ENCODE measurements at places on chromosomes 12 and 14.
A peak's percentile ranks its signal among the peaks of the same experiment; 100 is the strongest.

DNA sequence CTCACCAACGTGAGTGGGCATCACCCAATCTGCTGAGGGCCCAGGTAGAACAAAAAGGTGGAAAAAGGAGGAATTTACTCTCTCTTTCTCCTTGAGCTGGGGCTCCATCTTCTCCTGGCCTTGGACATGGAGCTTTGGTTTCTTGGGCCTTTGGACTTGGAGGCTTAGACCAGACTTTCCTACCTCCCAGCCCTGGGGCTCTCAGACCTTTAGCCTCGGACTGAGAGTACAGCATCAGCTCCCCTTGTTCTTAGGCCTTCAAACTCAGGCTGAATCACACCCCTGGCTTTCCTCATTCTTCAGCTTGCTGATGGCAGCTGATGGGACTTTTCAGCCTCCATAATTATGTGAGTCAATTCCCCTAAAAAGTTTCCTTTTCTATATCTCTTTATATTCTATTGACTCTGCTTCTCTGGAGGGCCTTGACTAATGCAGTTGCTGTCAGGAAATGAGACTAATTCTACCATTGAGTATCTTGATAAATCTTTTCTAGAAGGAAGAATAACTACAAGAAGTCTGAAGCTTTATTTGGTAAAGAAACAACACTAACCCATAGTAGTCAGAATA is 15.9 kb upstream of the CLEC4E start:
- no peak for DNase-seq

GRCh38 chr14:99381688-99382060 is 99.0 kb downstream of the SETD3 start:
- DNase-seq = no peak

DNA sequence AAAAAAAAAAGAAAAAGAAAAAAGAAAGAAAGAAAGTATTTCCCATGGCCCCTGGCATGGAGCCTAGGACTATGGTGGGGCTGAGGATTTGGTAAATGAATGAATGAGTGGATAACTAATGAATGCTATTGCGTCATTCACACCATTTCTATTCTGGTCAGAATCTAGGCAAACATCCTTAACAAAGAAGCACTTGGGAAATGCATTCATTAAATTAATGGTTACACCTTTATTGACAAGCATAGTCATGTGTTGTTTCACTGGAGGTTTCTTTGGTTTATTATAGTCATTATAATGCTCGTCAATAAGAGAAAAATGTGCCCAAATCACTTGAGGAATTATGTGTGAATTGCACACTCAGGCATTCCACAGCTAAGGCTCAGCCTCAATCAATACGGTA is 13.6 kb upstream of the AQP2 start:
- no peak for DNase-seq

DNA sequence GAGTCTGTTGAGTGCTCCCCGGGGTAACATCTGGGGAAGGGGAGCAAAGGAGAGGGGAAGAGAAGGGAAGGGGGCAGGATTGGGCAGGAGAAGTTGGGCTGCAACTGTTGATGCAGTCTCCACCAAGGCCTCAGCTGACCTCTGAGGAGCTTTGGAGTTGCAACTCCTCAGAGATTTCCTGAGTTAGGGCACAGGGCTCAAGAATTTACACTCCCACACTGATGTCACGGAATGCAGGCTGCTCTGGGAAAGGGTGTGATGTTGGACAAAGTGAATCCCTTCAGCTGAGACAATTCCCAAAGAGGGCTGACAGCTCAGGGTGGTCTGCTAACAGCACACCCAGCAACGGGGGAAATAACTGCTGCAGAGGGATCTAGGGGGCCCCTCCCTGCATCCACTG is 295.6 kb downstream of the PCNX1 start:
- no peak for DNase-seq

GRCh38 chr14:21098076-21098891 is at the start of gene ZNF219:
TSS of gene ZNF219 (minus strand) at chr14:21098655. CDS start at chr14:21093591, 5,064 bp downstream.
- DNase-seq = no peak

DNA sequence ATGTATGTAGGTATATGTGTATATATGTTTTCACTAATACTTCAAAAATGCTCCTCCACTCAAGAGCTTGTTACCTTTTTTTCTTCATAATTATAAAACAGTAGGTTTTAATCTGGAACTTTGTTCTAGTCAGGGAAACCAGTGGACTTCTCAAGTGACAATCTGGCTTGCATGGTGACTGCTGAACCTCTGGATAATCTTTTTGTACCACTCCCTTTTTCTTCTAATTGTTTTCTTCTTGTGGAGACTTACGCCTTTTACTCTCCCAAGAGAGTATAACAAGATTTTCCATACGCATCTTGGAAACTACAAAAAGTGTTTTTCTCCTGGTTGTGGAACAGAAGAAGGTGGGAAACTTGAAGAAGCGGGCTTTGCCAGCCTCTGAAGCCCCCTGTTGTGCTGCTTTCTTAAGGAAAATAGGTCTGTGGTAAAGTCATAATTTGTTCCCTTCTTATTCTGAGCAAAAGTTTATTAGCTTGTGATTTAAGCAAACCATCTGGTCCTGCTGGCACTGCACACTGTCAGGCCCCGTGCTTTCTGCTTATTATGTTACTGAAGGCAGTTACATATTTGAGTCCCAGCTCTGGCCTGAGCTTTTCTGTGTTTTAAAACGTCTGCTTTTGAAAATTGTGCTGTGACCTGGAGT is 291.8 kb downstream of the ERC1 start:
- peak; percentile 83 for DNase-seq

DNA sequence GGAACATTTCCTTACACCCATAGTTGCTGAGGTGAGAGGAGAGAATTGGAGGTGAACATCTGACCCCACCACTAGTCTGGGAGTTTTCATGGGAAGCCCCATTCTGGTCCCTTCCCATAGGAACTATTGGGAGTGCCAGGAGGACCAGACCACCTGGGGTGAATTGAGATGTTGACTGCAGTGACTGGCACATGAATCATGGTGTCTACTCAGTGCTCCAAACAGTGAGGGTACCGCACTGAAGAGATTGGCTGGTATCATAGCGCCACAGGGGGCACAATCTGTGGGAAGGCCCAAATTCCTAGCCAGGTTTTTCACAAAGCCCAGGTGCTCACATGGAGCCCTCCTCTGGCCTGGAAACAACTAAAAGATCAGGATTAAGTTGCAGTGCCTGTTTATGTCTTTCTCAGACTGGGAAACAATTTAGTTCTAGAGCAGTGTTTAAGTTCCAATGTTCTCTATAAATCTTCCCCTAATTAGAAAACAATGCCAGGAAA is 3.7 kb upstream of the RNASE9 start:
- DNase-seq = no peak

- peak; percentile 83 for DNase-seq
Measured at GRCh38 chr12:58847901-58848600, 72.3 kb downstream of the LRIG3 start.

- DNase-seq = no peak
Measured at GRCh38 chr12:104230304-104231095, 14.9 kb downstream of the TXNRD1 start.

GRCh38 chr14:58866391-58866790 is 228.6 kb downstream of the DACT1 start:
- DNase-seq = no peak

DNA sequence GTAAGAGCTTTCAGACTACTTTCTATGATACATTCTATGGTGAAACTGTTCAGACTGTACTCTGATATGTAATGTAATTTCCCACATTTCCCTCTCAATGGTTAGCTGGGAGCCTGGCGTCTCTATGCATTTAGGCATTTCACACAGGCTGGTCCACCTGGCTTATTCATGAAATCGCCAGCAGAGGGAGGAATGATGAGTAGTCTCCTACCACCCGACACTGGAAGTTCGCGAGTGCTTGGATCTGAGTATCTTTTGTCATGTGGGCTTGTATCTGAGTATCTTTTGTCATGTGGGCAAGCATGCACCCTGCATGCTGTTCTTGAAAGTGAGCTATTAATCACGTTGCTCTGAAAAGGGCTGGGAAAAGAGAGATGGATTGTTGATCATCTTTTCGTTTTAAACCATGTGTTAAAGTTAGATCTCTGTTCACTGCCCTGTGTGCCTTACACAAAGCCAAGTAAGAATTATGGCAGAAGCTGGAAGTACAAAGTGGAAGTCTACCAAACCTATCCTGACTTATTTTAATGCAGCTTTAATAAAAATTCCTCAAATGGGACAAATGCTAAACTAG is 235.0 kb downstream of the ATP23 start:
- DNase-seq = no peak

DNA sequence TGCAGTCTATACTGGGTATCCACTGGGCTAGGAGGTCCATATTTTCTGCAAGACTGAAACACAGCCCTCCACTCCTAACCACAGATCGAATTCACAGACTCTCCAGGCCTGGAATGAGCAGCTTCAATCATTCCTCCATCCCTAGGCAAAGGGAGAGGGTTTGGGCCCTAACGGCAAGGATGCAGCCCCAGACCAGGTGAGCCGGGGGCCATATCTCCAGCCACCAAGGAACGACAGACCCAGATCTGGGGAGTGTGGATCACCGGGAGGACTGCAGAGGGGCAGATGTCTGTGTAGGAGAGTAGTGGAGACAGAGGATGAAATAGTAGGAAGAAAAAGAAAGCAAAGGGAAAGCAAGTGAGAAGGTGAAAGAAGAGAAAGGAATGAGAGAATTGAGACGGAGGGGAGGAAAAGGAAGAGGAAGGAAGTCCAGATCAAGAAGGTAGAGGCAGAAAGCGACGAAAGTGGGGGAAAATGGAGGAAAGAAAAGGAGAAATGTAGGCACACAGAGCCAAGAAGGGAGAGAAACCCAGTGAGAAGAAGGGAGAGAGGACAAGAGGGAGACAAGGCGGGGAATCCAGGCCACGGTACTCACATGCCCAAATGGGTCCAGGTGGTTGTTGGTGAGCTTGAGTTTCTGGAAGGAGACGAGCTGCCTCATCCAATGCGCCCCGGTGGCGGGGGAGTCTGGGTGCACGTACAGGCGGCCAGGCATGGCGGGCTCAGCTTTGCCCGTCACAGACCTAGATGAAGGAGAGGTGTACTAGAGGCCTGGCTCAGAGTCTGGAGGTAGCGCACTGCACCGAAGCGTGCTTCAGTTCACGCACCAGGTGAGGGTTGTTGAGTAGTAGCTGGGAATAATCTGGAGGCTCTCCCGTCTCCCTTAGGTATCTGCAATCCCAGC is 7.7 kb downstream of the TBX5 start:
- DNase-seq = no peak

DNA sequence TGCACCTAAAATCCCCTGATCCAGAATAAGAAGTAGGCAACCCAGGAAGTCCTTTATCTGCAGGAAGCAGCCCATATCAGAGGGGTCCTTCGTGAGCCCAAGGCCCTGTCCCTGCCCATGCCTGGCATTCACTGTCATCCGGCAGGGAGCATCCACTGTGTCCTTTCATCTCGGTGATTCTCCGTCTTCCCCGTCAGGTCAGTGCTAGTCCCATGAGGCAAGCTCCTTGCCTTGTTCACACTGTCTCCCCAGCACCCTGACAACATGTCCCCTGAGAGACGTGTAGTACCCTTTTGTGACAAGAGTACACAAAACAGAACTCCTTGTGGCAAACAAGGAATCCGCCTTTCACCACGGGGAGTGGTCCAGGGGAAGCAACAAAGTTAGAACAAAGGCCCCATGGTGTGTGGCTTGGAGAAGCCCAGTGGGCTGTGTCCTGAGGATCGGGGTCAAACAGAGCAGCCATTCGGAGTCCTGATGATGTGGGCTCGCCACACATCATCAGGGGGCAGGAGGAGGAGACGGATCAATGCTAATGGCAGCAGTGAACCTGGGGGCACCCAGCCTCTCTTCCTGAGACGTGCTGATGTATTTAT is 112.1 kb downstream of the DICER1 start:
- no peak for DNase-seq

DNA sequence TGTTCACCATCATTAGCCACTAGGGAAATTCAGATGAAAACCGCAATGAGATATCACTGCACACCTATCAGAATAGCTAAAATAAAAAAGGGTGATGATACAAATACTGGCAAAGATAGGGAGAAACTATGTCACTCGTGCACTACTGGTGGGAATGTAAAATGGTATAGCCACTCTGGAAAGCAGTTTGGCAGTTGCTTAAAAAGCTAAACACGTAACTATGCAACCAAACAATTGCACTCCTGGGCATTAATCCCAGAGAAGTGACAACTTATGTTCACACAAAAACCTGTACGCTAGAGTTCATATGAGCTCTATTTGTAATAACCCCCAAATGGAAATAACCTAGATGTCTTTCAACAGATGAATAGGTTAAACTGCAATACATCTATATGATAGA is 35.4 kb downstream of the GPR135 start:
- DNase-seq = no peak

GRCh38 chr14:94282991-94283723 is 9.9 kb downstream of the SERPINA10 start:
- DNase-seq = no peak

- no peak for DNase-seq
Measured at GRCh38 chr14:89339579-89339978, 77.5 kb downstream of the FOXN3 start.

DNA sequence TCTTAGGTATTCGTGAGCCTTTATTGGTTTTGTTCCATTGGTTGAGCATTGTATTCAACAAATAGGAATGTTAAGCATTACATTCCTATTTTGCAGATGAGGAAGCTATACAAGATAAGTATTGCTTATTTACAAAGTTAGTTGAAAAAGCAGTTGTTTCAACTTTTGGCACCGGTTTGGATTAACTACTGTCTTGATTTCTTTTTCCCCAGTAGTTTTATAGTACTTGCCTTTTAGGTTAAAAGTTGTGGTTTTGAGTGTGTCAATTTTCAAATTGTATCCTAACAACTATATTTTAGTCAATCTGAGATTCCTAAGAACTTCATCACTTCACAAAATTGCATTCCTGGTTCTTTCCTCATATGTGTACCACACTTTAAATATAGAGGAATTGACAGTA is 23.8 kb upstream of the MBIP start:
- DNase-seq = no peak

DNA sequence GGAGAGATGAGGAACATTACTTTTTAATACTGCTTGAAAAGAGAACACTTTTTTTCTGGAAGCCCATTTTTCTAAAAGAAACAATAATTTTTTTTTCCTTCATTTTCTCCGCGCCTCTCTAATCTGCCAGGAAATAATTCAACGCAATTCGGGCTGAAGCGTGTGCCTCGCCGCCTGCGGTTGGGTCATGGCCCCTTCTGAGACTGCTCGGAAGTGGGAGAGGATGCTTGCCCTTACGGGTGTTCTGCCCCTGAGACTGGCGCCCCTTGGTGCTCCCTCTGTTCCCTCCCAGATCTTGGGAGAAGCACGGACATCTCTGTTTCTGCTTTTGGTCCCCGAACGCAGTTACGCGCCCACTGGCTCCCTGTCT is 332 bp upstream of the TBC1D30 start:
- no peak for DNase-seq

GRCh38 chr14:23154964-23155587 is 28.4 kb downstream of the SLC7A8 start:
- DNase-seq = peak; percentile 85

GRCh38 chr12:98725476-98726247 is 80.6 kb downstream of the APAF1 start:
- DNase-seq = peak; percentile 36

DNA sequence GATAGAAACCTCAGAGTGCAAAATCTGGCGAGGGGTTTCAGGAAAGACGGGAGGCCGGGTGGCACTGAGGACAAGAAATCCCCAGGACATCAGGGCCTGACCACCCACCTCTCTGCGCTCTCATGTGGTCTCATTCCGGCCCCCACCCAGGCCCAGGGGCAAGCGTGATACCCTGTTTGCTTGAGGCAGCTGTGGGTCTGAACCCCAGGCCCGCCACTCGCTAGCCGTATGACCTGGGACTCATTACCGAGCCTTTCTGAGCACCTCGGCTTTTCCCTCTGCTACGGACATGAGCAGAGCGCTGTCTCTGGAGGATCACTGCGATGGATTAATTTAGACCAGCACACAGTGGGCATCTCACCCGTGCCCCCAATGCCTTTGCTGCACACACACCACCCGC is 25.5 kb upstream of the BCDIN3D start:
- no peak for DNase-seq

Data from hindlimb muscle (tissue), 1 donor.